Fibroblast of gingiva (primary cell): ENCODE measurements at places on chromosomes 3 and 15.

DNA sequence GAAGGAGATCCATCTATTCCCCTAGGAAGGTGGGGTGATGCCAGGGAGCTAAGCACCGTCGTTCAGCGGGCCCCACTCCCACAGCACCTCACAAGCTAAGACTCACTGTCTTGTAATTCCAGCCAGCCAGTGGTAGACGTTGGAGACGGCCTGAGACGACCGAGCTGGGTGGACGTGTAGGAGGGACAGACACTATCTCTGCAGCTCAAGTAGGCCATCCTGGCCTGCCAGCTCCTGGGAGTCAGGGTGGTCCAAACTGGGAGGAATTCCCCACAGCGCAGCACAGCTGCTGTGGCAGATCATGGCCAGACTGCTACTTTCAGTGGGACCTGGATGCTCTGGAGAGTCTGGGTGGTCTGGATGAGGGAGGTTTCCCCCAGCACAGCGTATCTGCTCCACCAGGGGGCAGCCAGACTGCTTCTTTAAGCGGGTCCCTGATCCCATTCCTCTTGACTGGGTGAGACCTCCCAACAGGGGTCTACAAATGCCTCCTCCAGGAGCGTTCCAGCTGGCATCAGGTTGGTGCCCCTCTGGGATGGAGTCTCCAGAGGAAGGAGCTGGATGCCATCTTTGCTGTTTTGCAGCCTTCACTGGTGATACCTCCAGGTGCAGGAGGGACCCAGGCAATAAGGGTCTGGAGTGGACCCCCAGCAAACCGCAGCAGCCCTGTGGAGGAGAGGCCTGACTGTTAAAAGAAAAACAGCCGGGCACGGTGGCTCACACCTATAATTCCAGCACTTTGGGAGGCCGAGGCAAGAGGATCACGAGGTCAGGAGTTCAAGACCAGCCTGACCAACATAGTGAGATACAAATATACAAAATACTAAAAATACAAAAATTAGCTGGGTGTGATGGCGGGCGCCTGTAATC, 27.6 kb downstream of the GNB5 start:
- no peak for DNase-seq

DNA sequence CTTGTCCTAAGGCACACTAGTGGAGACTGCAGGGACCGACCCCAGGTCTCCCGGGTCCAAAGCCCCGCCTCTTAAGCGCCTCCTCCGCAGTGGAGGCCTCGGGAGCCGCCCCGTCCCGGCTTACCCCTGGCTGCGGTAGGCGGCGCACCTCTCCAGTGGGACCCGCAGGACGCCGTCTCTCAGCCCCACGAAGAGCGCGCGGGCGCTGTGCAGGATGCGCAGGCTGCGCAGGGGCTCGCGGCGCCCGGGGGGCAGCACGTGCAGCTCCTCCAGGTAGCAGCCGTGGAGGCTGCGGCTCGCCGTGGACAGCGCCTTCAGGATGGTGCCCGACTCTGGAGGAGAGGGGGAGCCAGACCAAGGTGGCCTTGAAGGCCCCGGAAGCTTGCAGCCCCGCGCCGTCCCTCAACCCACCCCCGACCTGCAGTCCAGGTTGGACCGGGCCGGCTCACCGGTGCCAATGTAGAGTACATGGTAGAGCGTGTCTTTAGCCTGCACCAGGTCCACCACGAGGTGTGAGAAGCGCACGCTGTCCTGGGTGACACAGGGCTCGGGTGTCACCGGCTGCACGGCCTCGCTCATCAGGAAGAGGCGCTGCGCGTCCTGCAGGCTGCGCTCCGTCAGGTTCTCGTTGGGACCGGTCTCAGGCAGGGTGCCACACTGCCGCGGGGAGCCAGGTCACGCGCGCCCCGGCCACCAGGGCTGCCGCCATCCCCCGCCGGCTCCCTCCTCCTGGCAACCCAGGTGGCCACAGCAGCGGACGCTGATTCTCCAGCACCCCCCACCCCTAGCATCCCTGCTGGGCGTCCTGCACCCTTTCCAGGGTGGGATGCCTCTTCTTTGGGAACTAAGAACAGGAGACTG, 105.5 kb downstream of the SEMA5B start:
- no peak for DNase-seq

GRCh38 chr3:58084166-58084565, 75.9 kb downstream of the FLNB start:
- no peak for DNase-seq

DNA sequence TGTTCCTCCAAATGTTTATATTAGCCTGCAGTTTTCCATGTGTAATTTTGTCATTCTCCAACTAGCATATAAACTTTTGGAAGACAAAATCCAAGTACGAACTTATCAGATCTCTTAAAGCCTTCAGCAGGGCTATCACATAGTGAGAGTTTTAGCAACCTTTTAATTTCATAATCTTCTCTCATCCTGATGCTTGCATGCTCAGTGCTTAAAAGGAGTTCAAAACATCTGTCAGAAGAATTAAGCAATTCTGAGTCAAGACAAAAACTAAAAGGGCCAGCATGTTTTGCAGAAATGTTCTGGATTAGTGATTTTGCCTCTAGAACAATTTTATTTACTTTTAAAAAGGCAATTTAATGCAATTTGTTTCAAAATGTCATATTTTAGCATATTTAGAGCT, 73.4 kb upstream of the SLC2A2 start:
- DNase-seq, result peak; percentile 10

DNA sequence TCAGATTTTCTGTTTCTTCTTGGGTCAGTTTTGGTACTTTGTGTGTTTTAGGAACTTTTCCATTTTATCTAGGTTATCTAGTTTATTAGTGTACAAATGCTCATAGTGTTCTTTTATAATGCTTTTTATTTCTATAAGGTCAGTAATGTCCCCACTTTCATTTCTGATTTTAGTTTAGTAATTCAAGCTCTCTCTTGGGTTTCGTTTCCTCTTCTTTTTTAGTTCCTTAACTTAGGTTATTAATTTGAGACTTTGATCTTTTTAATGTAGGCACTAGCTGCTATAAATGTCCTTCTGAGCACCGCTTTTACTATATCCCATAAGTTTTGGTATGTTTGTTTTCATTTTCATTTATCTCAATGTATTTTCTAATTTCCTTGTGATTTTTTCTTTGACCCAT, 27.0 kb upstream of the CD200R1L start:
- no peak for DNase-seq

- DNase-seq, result no peak
Measured at GRCh38 chr15:62474771-62475124, 309.7 kb upstream of the C2CD4B start.

GRCh38 chr15:66771351-66771650, 69.3 kb downstream of the SMAD6 start:
- no peak for DNase-seq

DNA sequence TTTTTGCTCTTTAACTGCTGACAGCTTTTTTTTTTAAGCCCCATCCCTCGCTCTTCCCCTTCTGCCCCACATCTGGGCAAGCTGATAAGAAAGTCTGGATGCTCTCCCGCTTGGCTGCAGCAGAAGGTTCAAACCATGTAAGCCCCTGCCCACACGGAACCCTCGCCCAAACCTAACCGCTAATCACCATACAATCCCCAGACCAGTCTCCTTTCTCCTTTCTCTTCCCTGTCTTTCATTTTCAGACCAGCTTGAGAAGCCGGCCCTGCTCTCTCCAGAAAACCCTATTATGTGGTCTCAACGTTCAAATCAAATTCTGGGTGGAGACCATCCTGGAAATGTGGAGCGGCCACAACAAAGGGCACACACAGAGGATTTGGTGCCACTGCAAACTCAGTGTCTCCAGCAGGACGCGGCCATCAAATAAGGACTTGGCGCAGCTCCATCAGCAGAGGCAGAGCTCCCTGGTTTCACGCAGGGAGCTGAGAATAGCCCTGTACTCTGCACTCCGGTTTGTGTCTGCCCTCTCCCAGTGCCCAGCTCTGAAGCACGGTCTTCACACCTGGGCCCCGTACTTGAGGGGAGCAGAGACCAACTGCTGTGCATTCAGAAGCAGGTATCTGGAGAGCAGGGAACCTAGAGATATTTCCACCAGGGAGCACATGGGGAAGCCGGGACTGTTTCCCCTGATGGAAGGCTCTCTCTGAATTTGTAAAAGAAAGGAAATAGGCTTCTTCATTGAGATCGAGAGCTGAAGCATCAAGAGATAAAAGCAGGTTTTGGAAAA, 92.6 kb downstream of the XXYLT1 start:
- DNase-seq, result no peak

DNA sequence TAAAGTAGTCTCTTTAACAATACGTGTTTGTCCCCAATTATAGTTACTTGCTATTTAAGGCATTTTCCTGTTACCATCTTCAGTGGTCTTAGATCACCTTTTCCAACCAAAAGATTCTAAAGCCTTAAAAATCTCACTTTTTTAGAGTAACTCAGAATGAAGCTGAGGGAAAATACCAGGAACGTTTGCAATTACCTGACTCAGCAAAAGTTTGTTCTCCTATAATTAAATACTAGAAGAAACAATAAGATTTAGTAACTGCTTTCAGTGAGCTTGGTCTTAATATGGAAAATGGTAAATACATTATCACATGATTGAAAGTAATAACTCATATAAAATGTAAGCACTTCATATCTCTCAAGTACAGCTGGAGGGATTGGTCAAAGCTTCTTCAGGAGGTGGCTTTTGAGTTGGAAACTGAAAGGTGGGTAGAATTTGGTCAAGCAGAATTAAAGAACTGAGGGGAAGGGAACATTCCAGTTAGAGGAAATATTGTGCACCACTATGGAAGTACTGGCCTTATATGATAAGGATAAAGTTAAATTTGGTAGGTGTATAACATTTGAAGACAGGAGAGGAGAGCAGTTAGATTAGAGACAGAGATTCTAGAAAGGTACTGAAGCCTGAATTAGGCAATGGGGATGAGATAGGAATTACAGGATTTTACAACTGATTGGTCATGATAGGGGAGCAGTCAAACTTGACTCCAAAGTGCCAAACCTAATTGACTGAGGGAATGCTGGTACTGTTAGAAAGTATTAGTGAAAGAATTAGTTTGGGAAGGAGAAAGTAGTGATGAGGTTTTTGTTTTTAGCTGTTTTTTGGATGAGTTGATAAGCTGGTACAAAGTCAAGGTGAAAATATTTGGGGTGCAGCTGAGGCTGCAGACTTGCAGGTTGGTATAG, 21.9 kb downstream of the TSC22D2 start:
- no peak for DNase-seq

DNA sequence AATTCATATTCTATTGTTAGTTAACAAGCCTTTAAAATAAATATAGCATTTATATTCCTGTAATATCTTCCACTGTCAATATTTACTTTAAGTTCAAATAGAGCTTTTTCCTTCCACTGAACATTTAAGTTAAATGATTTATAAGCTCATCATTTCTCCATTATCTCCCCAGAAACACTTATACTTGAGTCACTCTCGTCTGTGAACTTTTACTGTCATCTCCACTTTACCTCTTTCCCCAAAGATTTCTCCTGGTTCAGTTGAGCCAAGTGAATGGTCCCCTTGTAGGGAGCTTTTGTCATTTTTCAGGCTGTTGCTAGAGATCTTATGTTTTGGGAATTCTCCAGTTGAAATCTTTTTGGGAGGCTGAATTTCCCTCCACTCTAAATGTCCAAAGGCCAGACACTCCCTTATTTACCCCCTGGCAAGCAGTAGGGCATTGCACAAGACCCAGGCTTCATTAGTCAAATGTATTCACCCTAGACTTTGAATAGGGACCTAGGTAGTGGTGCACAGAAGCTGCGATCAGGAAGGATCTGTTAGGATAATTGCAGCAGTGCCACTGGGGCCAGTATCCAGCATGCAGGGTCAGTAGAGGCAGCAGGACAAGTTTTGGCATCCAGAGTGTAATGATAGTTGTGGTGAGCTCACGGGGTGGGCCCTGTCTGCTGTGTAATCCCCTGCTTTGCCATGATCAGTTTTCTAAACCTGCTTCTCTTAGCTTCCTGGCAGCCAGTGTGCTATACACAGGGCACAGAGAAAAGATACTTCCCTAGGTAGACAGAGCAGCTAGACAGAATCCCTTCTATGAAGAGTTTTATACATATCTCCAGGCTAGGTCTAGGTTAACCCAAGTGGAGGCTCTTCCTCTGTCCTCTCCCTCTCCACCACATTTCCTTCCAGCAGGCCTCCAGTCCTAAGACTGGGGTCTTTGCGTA, 356.5 kb upstream of the SLCO3A1 start:
- DNase-seq, result no peak

DNA sequence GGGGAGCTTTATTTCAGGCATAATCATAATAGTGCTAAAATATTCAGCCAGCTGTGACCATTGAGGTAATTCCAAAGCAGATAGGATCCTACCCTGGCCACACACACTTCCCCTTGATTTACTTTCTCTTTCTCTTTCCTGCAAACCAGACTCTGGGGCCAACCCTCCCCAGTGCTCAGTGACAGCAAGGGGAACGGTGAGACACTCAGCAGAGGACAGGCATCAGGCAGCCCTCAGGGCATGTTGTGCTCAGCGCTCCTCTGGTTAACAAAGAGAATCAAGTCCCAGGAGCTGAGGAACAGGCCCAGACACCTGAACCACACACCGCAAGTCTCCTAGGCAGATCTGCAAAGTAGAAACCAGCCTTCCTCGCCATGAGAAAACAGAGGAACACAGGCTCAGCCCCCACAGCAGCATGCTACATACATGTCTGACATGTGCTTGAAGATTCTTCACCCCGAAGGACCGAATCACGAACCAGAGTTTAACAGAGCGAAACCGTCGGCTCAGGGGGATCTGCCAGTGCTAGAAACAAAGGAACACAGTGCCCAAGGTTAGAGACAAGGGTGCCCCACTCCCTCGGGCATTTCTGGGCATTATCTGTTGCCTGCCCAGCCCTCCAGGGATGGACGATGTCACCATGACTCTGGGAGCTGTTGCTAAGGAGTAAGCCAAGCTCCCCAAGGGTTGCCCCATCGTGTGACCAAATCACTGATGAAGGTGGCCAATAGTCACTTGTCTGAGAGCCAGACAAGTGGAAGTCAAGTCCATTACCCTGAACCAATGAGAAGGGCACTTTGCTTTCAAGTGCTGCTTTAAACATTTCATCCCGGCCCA, 17.5 kb downstream of the HDC start:
- no peak for DNase-seq

DNA sequence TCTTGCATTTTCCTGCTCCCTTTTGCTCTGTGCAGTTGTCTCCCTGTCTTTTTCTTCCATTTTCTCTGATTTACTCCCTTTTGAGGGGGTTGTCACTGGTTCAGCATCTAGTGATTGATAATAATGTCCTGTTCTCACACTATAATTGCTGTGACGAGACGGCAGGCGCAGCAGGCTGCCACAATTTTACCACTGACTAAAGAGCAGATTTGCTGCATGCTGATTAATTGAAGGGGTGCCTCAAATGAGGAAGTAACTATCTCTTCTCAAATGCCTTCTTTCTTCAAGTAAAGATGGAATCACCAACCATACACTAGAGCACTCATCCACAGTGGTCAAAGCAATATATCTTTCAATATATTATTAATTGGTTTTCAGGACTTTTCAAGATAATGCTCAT, 219.3 kb downstream of the CBLB start:
- no peak for DNase-seq

- no peak for DNase-seq
Measured at GRCh38 chr3:155919728-155920127, 49.3 kb downstream of the GMPS start.

DNA sequence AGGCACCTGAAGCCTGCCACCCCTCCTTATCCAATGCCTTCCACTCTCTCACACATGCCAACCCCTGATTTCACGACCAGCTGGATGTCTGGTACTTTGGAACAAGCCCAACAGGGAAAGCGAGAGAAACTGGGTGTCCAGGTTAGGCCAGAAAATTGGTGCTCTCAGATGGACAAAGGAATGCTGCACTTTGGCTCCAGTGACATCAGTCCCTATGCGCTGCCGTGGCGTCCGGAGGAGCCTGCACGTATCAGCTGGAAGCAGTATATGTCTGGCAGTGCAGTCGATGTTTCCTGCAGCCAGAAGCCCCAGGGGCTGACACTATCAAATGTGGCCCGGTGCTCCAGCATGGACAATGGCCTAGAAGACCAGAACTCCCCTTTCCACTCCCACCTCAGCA, 45.2 kb downstream of the CDAN1 start:
- no peak for DNase-seq

- DNase-seq, result no peak
Measured at GRCh38 chr15:71802770-71803169, 7.6 kb upstream of the NR2E3 start.
